Right ventricle myocardium inferior (tissue), 1 donor: ENCODE measurements at places on chromosomes 2 and 18. TPM values are rescaled to one million over a fixed set of nuclear protein-coding genes. Genes with fewer than 3 reads are reported as not detected.

GRCh38 chr2:95333888-95334338 lies 36.8 kb downstream of the KCNIP3 start:
- peak; percentile 54 for DNase-seq

GRCh38 chr2:212109217-212109616 lies 429.4 kb downstream of the ERBB4 start:
- DNase-seq: no peak

DNA sequence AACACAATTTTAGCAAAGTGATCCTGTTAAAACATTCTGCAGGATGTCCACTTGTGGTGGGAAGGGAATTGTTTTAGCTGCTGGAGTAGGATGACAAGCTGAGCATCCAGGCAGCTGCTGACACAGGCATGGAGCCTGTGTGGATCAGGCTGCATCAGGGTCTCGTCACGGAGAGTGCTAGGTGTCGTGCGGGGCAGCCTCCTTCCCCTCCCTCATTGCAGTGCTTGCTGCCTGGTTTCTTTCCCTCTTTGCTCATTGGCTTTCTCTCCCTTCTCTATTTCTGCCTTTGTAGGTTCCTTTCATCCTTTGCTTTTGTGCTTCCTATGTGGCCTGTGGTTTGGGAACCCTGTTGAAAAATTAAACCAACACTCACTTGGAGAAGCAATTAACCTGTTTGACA lies 172.9 kb downstream of the TPGS2 start:
- no peak for DNase-seq

GRCh38 chr2:233761040-233761769 lies 1.1 kb downstream of the UGT1A1 start:
- DNase-seq: no peak

- no peak for DNase-seq
These were observed 76.9 kb downstream of the NXPH2 start for GRCh38 chr2:138703242-138703641.

DNA sequence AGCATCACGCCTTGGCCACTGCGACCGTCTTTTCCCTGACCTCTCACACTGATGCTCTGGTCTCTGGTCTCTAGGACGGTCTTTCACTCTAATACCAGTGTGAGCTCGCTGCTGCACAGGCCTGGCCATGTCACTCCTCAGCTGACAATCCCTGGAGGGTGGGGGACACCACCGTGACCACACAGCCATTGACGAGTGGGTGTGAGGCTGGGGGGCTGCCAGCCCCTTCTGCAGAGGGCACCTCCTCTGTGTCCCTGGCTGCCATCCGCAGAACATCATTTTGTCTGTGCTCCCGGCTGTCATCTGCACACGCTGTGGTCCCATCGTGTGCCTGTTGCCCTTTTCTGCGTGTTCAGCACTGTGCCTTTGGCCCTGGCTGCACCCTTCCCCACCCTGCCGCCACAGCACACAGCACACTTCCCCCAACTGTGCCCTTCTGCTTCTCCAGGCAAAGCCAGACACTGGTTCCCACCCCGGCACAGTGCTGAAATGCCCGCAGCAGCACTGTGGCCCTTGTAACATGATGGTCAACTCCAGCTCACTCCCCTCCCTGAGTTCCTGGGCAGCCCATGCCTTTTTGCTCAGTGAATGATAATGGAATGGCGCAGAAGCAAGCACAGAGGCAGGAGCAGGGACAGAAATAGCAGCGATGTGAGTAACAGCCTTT lies 30.4 kb upstream of the INHBB start:
- no peak for DNase-seq

GRCh38 chr2:200962811-200963123 lies 693 bp downstream of the ORC2 start:
- no peak for DNase-seq

GRCh38 chr18:62464266-62464665 lies 58.6 kb upstream of the ZCCHC2 start:
- DNase-seq: no peak

- peak; percentile 85 for DNase-seq
These were observed 631 bp downstream of the GYPC start for GRCh38 chr2:126656431-126657147.

GRCh38 chr2:235506291-235506996 lies 12.6 kb downstream of the AGAP1 start:
- DNase-seq: no peak

DNA sequence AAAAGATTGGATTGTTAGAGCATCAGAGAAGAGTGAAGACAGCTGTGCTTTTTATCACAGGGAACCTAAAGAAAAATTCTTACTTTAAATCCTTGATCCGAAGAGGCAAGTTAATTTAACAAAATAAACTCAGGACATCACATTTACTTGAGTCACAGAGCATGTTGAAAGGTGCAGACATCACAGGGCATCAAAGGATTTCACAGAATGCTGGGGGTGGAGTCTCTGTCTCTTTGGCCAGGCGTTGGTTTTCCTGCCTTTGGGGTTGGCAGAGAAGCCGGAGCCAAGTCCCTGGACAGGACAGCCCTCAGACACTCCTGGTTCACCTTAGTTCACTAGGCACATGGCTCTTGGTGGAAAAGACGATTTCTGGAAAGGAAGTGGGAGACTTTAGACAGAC lies 56.3 kb downstream of the SH3RF3 start:
- no peak for DNase-seq

- DNase-seq: no peak
These were observed 60.8 kb downstream of the MYO3B start for GRCh38 chr2:170238776-170239175.

DNA sequence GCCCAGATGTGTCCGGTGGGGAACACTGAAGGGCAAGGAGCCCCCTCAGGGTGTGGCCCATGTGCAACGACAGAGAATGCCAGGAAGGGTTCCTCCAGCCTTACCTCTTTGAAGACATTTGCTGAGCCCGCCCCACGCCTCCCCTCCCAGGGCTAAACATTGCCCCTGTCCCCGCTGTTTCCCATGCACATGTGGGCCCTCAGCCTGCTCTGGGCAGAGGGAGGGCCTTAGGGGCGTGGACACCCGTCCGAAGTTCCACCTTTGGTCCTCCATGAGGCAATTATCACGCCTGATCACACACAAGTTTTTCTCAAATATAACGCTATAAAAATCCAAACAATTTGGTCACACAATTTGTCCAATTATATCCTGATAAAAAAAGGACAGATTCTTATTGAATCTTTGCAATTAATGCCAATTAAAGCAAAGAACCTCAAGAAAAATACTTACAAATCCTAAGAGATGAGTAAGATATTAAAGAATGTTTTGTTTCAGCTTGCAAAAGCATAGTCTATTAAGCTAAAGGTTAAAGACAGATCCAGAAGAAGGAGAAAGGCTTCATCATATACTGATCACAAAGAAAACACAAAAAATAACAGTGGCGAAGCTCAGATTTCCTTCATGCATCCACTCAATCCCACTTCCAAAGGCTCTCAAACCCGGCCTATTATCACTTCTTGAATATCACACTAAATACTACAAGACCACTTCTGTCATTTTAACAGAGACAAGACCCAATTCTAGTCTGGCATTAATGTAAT lies 55.2 kb upstream of the LDLRAD4 start:
- DNase-seq: no peak

- no peak for DNase-seq
These were observed 166.0 kb downstream of the SEPTIN10 start for GRCh38 chr2:109447776-109448175.

DNA sequence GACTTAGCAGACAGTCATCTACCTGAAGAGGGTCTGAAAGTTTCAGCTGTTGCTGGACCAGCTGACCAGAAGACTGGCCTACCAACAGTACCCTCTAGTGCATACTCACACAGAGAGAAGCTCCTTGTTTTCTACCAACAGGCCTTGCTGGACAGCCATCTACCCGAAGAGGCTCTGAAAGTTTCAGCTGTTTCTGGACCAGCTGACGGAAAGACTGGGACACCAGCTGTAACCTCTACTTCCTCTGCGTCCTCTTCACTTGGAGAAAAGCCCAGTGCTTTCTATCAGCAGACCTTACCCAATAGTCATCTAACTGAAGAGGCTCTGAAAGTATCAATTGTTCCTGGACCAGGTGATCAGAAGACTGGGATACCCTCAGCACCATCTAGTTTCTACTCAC lies 63.2 kb downstream of the ALMS1 start:
- DNase-seq: no peak

Gene CGREF1
- 0.84 TPM for total RNA-seq

Gene PAIP2B
- 64.9 TPM for total RNA-seq

Gene COL6A3
- 84.5 TPM for total RNA-seq

Gene ITPRID2
- 64.5 TPM for total RNA-seq

Gene MEP1B
- not detected for total RNA-seq

Gene UGT1A4
- total RNA-seq: not detected

Gene NIF3L1
- 17.1 TPM for total RNA-seq

Gene DOK1
- total RNA-seq: 4.9 TPM

Gene SLC5A7
- total RNA-seq: 0.11 TPM

Gene CRYGC
- not detected for total RNA-seq

Gene PCARE
- total RNA-seq: 0.51 TPM

Gene REG1A
- total RNA-seq: not detected

Gene COLEC12
- 9.9 TPM for total RNA-seq

Gene MPP4
- not detected for total RNA-seq

Gene MYO7B
- total RNA-seq: 0.46 TPM
